MM.1S (cell line): ENCODE measurements at places on chromosomes 3 and 15.
A peak's percentile ranks its signal among the peaks of the same experiment; 100 is the strongest.

- DNase-seq: no peak
Measured at GRCh38 chr3:62962714-62963113, 87.5 kb upstream of the CADPS start.

DNA sequence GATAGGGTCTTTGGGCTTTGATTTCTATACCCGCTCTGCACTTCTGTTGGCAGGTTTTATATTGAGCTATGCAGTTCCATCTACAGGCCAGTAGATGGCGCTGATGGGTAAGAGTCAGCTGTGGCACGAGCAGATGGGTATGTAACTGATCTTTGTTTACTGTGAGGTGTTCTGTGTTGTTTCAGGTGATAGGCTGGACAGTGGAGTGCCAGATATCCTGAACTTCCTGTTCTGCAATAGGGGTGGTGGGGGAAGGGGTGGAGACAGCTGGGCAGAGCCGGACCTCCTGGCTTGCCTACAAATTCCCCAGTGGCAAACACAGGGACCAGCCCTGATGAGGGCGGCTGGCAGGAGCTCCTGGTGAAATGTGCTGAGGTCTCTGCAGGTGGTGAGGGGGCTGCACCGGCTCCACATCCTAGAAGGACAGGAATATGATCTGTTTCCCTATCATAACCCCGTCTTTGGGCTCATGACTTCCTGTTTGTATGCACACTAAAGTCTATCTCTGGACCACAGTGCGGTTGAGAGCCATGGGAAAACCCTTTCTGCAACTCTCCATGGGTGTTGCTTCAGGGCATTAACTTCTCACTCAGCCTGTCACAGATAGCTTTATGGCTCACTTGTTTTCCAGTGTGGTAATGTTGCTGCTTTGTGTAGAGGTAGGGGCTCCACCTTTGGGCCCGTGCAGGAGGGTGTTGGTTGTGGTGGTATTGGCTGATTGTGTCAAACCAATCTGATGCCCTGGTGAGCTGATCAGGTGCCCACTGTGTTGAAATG lies 13.4 kb upstream of the FAM98B start:
- DNase-seq: peak; percentile 64

DNA sequence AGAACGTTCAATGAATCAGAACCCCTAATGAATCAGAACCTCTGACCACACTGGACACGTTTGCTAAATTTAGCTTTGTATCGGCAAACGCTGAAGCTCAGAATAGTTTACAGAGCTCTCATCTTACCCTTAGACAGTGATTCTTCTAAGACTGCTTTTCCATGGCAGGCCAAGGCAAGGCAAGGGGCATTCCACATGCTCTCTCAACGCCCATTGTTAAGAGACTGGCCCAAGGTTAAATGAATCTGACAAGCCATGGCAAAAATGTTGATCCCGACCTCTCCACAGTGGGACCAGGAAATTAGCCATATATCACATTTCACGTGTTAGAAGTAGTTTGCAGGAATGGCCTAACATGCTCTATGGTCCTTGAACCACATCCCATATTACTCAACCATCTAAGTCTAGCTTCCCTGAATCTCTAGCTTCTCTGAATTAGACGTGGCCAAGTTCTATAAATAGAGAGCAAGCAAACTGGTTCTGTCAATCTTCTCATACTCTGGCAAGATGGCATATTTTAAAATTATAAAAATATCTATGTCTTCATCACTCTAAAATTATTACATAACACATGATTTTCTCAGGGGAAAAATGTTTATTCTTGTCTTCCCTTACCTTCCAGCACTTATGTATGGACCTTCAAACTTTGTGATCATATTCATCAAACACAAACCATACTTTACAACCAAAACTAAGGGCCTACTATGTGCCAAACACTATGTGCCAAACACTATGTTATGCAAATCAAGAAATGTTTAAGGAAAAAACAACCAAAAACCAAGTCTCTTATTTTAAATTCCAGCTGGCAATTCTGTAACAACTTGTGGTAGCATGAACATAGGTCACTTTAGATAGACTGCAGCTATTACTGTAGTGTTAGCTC lies 54.3 kb downstream of the AAGAB start:
- no peak for DNase-seq

GRCh38 chr15:48891232-48891765 lies 13.4 kb downstream of the EID1 start:
- DNase-seq: no peak

GRCh38 chr3:134908271-134908670 lies 113.2 kb downstream of the EPHB1 start:
- no peak for DNase-seq

- DNase-seq: peak; percentile 29
Measured at GRCh38 chr15:27358751-27359434, 387.9 kb downstream of the GABRG3 start.

DNA sequence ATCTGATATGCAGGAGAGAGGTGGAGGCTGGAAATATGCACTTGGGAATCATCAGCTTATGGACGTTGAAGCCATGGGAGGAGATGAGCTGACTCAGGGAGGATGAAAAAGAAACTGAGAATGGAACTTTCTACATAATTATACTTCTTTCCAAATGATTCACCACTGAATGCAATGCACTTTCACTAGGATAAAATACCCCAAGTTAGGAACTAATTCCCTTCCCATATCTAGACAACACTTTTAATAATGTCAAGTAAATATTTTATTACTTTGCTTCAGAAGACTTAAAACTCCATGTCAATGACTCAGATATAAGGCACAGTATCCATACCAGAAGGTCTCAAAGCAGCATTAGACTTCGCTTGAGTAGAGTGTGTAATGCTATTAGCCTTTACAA lies 24.2 kb downstream of the NPTN start:
- no peak for DNase-seq

DNA sequence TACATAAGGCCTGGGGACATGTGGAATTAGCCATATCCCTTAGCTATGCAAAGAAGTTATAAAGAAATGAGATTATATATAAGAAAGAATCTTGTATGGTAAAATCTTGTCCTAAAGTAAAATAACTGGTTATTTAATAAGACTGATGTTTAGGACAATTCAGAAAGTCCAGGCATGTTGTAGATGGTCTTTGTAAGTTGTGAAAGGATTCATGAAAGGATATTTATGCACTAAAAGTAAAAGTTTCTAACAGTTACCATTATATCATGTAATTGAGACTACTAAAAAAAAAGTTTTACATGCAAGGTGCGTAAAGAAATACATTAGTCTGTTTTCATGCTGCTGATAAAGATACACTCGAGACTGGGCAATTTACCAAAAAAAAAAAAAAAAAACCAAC lies 146.3 kb downstream of the FMN1 start:
- no peak for DNase-seq

- no peak for DNase-seq
Measured at GRCh38 chr3:120468635-120469295, 18.0 kb upstream of the FSTL1 start.

GRCh38 chr3:128813097-128813496 lies 66.3 kb upstream of the ACAD9 start:
- DNase-seq: no peak

DNA sequence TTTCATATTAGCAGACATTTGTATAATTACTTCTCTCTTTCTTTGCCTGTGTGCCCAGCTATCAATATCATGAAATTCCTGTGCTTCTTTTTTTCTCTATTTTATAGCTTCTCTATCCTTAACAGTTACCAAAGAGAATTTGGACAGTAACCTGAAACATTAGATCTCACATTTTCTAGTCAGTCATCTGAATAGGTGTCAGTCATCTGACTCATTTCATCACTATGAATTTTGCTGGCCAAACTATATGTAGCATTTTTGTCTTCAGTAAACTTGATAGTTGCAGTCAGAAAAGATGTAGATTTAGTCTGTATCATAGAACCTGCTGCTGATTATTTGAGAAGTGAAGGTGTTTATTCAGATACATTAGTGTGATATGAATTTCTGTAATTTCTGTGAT lies 52.6 kb downstream of the HMG20A start:
- DNase-seq: no peak

GRCh38 chr3:71998995-71999673 lies 214.2 kb upstream of the PROK2 start:
- DNase-seq: no peak

GRCh38 chr3:62884096-62884870 lies 9.1 kb upstream of the CADPS start:
- no peak for DNase-seq
